ENCODE measurements at places on chromosomes 2 and 18.

- DNase-seq, result no peak
Measured at GRCh38 chr2:239800785-239801386, 224.3 kb downstream of the NDUFA10 start.

GRCh38 chr2:188884046-188884445 lies 90.1 kb upstream of the COL3A1 start:
- no peak for DNase-seq

DNA sequence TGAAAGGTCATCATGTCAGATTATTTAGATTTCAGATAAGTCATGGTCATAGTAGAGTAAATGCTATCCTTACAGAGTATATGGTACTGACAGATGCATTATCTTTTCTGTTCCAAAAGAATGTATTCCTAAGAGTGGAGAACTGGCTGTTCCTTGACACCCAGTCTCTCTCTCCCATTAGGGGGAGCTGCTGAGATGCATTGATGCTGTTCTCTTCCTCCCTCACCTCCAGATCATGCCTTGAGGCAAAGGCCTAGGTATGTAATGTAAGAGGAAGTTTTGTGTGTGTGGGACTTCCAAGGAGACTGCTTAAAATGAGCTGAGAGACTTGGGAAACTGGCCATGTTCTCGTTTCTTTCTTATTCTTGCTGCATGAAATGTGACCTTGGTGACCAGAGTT lies 979.5 kb upstream of the CELF4 start:
- peak; percentile 66 for DNase-seq

GRCh38 chr2:193743089-193743488 lies 1548.4 kb upstream of the TMEFF2 start:
- DNase-seq, result no peak

- no peak for DNase-seq
Measured at GRCh38 chr2:147223119-147223518, 621.7 kb upstream of the ACVR2A start.

GRCh38 chr2:36698993-36699392 lies 2.5 kb downstream of the VIT start:
- DNase-seq, result no peak

- DNase-seq, result no peak
Measured at GRCh38 chr2:74447230-74447999, 5.7 kb upstream of the RTKN start.

DNA sequence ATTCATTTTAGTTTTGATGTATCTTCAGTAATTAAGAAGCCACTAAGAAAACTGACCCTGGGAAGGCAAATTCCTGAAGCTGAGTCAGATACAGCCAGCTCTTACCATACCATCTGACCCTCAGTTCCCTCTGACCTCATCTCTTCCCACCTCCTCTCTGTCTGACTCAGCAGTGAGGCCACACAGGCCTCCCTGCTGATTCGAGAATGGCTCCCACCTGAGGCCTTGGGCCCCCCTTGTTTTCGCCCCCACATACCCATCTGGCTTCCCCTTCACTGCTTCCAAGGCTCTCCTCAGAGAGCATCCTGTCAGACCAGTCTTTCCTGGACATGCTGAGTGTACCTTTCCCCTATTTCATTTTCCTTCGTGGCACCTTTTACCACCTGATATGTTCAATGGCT lies 71.0 kb upstream of the CYP1B1 start:
- no peak for DNase-seq

DNA sequence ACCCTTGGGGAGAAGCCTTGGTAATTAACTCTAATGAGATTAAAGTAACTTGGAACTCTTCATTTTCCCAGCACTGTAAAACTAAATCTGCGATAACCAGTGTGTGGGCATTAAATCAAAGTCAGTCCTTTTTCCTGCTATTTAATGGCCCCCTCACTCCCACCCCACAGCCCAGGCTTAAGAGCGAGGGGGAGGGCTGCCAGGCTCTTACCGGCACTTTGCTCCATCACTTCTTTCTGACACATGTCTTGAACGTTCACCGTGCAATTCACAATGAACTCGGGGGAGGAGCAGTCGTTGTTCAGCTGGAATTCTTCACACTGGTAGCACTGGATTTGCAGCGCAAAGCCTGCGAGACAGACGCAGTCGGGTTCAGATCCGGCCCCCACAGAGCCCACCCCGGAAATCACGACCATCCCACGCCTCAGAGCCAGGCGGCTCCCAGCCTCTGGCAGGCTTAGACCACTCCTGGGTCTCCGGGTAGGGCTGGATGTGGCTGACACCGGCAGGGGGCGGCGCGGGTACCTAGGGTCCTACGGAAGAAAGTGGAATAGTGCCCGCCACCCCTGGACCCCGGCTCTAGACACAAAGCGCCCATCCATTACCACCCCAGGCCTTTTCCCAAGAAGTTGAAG lies 1.7 kb downstream of the LYPD1 start:
- DNase-seq, result no peak

DNA sequence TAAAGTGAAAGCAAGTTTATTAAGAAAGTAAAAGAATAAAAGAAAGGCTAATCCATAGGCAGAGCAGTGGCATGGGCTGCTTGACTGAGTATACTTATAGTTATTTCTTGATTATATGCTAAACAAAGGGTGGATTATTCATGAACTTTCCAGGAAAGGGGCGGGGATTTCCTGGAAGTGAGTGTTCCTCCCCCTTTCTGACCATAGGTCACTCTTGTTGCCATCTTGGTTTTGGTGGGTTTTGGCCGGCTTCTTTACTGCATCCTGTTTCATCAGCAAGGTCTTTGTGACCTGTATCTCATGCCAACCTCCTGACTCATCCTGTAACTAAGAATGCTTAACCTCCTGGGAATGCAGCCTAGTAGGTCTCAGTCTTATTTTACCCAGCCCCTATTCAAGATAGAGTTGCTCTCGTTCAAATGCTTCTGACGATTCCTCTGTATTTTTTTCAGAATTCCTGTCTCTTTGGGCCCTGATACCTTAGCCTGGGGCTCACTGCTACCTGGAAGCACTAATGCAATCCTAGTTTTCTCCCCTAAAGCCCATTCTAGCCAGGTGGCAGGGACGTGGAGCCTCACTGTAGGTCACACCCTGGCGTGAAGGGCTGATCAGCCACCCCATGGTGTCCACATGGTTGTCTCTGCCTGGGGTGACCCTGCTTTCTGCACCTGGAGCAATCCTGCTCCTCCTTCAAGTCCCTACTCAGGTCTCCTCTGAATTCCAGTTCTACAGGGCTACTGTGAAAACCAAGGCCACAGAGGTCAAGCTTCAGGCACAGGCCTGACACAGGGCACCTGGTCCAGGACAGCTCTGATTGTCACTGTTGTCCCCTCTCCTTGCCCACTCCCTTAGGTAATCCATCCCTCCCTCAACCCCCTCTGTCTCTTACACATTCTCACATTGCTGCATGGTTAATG lies 6.0 kb upstream of the SLC35F6 start:
- no peak for DNase-seq

DNA sequence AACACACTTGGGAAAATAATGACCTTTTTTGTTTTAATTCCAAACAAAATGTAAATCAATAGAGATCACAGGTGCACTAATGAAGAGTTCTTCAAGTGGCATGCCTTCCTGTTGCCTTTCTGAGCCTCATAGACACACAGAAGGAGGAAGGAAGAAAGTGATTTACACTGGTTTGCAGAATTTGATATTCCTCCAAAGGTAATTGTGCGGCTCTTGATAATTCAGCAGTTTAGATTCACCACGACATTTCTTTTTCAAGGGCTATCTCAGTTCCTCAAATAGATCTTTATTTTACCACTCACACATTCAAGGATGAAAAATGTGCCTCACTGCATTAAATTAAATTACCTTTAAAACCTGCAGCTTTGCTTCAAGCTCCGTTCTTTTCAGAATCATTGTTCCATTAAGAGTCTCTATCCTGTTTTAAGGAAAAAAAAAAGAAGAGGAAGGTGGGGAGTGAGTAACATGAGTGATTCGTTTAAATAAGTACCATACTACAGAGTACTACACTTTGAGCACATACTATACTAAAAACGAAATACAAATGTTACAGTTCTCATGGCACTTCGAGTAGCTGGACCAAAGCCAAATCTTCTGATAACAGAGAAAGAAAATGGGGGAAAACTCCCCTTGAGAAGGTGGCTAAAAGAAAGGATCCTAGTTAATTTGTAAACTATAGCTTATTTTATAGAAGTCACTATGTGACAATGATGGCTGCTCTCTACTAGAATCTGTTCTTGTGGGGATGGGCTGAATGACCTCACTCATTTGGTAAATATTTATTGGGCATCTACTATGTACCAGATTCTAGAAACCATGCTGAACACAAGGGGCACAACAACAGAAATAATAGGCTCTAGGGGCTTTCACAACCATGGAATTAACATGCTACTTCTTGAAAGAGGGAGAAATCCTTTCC lies 16.6 kb downstream of the CYTIP start:
- DNase-seq, result peak; percentile 48

DNA sequence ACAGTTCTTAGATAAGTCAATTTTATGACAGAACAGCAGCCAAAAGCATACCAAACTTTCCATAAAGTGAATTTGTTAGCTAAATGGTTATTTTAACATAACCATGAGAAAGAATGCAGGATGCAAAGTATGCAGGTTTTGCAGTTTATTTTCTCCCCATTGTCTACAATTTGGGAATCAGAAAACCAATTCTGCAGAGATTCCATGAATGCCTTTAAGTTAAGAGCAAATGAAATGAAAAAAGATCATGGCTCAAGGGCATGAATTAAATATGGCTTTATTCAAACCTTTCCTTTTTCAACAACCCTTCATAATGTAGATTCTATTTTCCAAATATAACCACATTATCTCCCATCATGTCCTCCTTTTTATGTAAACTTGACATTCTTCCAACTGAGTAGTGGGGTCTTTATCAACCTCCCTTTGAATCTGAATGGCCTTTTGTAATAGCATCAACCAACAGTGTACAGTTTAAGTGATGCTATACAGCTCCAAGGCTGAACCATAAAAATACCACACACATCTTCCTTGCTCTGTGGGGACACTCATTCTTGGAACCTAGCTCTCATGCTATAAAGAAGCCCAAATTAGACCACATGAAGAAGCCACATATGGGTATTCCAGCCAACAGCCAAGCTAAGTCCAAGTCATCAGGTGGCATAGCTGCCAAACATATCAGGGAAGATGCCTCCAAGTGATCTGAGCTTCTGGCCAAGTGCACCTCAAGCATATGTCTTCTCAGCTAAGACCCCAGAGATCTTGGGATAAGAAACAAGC lies 49.8 kb downstream of the PIAS2 start:
- DNase-seq, result no peak

DNA sequence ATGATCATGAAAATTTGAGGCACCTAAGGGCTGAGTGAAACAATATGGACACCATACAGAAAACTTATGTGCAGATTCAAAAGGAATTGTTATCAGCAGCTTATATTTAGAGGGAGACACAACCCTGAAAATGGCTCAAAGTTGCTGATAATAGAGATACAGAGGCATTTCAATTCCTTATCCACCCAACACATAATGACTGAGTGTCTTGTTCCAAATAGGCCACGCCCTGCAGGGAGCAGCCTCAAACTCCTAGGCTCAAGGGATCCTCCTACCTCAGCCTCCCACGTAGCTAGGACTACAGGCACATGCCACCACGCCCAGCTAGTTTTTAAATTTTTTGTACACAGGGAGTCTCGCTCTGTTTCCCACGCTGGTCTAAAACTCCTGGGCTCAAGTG lies 79.0 kb downstream of the LBH start:
- DNase-seq, result no peak

DNA sequence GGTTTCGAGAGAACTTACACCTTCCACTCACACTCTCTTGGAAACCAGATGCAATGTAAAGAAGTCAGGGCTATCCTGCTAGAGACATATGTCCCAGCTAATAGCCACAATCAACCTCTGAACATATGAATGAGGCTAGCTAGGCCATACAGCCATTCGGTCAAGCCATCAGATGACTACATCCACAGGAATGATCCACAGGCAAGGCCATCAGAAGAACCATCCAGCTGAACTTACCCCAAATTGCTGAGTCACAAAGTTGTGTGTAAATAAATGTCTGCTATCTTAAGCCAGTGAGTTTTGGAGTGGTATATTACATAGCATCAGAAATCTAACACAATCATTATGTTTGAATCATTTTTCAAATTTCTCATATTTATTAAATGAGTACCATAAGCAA lies 5.2 kb upstream of the SPAST start:
- no peak for DNase-seq

DNA sequence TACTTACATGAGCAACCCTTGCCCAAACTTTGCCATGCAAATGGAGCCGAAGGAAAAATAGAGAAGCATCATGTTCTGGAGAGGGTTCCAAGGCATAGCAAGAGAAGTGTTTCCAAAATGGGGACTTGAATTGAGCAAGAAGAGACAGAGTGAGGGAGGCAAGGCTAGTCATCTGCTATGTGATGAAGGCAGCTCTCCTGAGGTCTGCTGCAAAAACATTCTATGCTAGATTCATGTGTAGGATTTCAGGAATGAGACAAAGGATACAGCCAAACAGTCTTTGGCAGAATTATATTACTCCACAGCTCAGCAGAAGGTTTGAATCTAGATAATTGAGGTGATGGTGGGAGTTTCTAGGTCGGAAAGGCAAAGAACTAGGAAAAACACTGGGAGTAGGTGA lies 24.1 kb upstream of the MRPL19 start:
- DNase-seq, result no peak

DNA sequence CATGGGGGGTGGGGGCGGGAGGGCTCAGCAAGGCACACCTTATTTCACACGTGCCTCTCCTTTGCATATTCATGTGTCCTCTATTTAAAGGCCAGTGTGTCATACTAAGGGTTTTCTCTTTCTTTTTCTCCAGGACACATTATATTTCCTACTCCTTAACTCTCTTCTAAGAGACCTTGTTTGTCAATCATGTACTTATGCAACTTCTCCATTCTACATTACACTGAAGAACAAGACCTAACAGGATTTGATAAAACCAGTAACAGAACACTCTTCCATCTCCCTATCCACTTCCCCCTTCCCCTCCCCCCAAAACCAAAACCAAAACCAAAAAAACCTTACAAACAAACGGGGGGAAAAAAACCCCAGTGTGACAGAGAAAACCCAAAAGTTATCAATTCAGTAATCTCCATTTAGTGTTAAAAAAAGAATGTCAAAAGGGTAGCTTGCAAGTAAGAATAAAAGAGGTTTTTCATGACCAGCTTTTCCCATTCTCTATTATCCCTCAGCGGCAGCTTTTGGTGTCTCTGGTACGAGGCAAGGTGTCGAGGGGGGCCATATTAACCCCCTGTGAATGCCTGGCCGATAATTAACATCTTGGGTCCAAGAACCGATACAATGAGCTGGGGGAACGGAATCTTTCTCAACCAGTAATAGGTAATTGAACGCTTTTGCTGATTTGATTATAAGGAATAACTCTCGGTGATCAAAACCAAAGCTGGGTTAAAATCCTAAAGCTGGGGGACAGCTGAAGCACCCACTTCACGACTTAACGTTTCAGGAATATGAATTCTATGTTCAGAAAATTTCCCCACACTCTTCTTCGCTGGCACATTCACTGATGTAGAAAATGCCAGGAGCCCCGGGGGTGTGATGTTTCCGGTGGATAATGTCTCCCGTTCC lies 191.0 kb upstream of the TCF4 start:
- DNase-seq, result no peak

DNA sequence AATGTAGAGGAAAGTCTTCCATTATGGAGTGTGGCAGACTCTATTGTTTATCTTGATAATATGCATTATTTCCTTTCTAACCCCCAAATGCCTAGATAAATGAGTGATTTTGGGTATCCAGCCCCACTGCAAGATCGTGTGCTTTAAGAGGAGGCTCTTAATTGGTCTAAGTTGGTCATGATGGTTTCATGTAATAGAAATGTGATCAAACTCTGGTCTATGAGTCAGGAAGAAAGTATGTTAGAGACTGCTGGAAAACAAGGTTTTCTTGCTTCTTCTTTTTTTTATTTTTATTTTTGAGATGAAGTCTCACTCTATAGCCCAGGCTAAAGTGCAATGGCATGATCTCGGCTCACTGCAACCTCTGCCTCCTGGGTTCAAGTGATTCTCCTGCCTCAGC lies 344.5 kb upstream of the TNP1 start:
- DNase-seq, result no peak
